ENCODE measurements at places on chromosomes 16 and 17. TPM values are rescaled to one million over a fixed set of nuclear protein-coding genes. Genes with fewer than 3 reads are reported as not detected.

The GCGR gene
- total RNA-seq: not detected

The RSPRY1 gene
- 77.4 TPM for total RNA-seq

The NAGS gene
- 0.43 TPM for total RNA-seq

The ITGB4 gene
- total RNA-seq: 0.54 TPM

The C17orf100 gene
- 0.43 TPM for total RNA-seq

The SYT17 gene
- total RNA-seq: 0.13 TPM

The PIRT gene
- not detected for total RNA-seq

The KRT40 gene
- total RNA-seq: not detected

The TBC1D3K gene
- not detected for total RNA-seq

The CD7 gene
- total RNA-seq: not detected

The BCAR1 gene
- 44.7 TPM for total RNA-seq

The TP53TG3C gene
- not detected for total RNA-seq

The ABCA8 gene
- 23.7 TPM for total RNA-seq

The SLC25A39 gene
- 53.6 TPM for total RNA-seq

The TBC1D3E gene
- not detected for total RNA-seq

The MYH1 gene
- not detected for total RNA-seq

Measured in articular chondrocyte of knee joint (primary cell).